Activated CD8-positive, alpha-beta memory T cell treated with anti-CD3 and anti-CD28 coated beads for 4 hours (primary cell): ENCODE measurements at places on chromosomes 5 and 9.

DNA sequence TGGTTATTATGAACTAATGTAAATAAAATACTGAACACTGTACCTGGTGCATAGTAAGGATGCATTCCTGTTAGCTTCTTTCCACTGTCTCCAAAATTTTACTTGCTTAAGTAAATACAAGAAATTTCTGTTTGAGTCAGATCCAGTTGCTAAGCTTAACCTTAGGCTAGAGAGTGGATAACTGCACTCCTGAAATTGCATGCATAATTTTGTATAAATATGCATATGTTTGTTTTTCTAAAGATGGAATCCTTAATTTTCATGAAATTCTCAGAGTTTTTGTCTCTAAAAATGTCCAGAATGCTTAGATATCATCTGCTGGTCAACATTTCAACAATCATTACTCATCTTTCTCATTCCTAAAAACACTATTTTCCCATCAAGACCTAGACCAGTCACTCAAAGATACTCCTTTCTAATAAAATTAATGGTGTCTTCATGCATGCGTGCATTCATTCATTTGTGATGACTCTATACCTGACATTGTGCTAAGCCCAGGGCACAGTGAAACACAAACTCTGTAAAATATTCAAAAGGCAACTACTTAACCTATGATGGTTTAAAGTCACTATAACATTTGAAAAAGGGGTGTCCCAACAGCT, 284.8 kb downstream of the SEC61B start:
- no peak for DNase-seq

DNA sequence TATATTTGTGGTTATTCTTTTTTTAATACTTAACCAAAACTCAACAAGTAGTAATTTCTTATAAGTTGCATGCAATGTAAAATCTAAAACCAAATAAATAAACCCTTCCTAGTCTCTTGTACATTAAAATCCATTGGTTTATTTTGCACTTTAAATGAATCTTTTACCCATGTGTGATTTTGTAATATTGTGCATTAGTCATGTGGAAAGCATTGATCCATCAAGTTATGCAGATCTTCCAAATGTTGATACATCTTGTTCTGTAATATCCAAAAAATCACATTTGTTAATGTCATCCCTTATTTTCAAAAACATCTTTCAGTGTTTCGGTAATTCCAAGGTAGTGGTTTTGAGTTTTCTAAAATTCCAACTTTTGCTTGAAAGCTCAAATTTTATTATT, 63.3 kb downstream of the CWC27 start:
- no peak for DNase-seq

DNA sequence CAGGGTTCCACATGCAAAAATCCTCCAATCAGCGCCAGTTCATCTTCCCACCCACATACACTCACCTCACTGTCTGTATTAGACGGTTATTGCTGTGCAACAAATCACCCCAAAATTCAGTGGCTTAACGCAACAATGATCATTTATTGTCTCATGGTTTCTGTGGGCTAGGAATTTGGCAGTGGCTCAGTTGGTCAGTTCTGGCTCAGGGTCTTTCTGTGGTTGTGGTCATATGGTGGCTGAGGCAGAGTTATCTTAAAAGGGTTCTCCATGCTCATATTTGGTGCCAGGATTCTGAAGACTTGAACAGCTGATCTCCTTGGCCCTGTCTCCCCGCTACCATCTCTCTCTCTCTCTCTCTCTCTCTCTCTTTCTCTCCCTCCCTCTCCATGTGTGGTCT, 12.9 kb downstream of the ZNF618 start:
- no peak for DNase-seq

DNA sequence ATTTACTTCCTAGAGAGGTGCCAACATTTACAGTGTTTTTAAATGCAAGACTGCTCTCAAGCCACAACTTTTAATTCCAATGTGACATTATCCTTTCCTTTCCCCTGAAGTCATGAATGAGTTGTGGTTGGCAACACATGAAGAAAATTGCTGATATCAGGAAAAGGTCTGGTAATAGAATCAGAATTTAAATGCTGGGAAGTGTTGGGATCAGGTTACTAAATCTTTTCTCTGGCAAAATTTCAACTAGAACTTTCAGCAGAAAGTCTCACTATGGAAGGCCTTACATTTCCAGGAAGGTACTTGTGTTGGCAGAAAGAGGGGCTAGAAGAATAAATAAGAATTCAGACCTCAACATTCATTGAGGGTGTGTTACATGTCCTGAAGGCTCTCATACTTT, 10.6 kb upstream of the SLC44A1 start:
- DNase-seq = no peak

DNA sequence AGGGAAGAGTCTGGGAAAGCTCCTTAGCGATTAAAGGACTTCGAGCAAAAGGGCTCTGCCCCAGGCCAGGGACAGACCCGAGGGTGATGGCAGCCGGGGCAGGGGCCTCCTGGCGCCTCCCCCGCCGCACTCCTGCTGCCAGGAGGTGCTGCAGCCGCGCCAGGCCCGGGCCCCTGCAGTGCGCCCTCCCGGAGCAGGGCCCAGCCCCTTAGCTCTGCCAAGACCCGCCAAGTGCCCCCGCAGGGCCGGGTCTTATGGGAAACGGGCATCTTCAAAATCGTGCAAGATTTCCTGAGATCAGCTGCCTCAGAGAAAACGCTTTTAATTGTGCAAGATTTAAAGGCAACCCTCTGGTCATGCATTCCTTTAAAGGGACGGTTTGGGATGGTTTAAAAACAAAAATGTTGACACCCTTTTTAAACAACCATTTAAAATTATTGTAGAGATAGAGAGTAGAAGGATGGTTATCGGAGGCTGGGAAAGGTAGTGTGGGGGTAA, 52.4 kb downstream of the CDC14B start:
- DNase-seq = no peak

GRCh38 chr5:91114658-91115057, 268.5 kb downstream of the ARRDC3 start:
- no peak for DNase-seq
